ENCODE measurements at places on chromosomes 1 and 21. TPM values are rescaled to one million over a fixed set of nuclear protein-coding genes. Genes with fewer than 3 reads are reported as not detected.

- no peak for DNase-seq
These were observed 2.2 kb downstream of the NFIA start for GRCh38 chr1:61084491-61085031.

The MRPL24 gene
- total RNA-seq, result 68.7 TPM

The RIPPLY3 gene
- not detected for total RNA-seq

- no peak for DNase-seq
These were observed 14.2 kb upstream of the KCNE1 start for GRCh38 chr21:34526241-34526617.

GRCh38 chr1:17196496-17197185, 8.3 kb upstream of the PADI1 start:
- no peak for DNase-seq

GRCh38 chr1:185581961-185582725, 152.0 kb upstream of the HMCN1 start:
- DNase-seq, result no peak

- DNase-seq, result no peak
These were observed 222.4 kb upstream of the ESRRG start for GRCh38 chr1:216945538-216946080.

DNA sequence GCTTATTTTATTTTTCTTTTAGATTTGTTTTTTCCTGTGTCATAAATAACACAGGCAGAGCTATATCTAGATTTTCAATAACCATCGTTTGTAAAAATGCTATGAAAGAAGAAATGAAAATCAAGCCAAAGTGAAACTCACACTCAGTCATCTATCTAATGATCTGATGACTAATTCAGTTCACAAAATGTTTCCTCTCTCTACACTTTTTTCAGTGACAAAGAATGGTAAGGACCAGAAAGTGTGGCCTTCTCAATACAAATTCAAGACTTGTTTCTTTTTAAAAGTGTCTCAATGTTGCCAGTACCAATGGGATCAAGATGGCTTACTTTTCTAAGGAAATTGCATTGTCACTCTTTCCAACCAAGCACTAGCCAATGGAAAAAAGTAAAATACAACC, 282.8 kb upstream of the PKN2 start:
- DNase-seq, result no peak

The HSPB7 gene
- total RNA-seq, result 1.2 TPM

DNA sequence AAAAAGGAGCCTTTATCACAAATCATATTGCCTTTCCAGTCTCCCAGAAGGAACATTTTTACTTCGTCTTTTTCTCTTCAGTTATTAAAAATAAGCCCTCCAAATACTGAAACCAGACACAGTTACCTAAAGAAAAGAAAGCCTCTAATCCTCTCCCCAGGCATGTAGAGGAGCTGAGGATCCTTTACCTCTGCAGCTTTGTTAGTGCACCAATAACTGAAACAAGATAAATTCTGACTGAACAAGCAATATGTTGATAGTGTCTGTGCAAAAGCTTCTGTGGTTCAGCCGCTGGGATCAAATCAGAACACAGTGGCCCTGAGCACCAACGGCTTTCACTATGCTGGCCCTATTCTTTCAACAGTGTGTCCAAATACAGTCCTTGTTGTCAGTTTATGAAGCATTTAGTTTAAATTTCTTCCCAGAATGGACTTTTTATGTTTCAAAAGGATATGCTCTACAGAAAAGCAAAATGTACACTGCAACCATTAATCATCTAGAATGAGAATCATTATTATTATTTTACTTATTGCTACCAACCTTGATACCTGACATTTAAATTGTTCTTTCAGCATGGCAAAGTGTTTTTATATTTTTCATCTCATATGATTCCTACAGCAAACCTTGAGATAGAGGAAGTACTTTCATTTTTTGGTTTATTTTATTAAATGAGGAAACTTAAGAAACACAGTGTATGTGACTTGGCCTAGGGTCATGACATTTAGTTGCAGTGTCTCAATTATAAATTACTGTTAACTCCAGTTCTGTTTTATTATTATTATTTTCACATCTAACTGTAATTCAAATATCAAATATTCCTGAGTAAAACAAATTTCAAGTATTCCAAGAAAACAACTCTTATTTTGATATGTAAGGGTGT, 217.9 kb downstream of the NEGR1 start:
- DNase-seq, result no peak

The LCE2C gene
- not detected for total RNA-seq

The PIGV gene
- 30.8 TPM for total RNA-seq

The PODN gene
- 3.0 TPM for total RNA-seq

DNA sequence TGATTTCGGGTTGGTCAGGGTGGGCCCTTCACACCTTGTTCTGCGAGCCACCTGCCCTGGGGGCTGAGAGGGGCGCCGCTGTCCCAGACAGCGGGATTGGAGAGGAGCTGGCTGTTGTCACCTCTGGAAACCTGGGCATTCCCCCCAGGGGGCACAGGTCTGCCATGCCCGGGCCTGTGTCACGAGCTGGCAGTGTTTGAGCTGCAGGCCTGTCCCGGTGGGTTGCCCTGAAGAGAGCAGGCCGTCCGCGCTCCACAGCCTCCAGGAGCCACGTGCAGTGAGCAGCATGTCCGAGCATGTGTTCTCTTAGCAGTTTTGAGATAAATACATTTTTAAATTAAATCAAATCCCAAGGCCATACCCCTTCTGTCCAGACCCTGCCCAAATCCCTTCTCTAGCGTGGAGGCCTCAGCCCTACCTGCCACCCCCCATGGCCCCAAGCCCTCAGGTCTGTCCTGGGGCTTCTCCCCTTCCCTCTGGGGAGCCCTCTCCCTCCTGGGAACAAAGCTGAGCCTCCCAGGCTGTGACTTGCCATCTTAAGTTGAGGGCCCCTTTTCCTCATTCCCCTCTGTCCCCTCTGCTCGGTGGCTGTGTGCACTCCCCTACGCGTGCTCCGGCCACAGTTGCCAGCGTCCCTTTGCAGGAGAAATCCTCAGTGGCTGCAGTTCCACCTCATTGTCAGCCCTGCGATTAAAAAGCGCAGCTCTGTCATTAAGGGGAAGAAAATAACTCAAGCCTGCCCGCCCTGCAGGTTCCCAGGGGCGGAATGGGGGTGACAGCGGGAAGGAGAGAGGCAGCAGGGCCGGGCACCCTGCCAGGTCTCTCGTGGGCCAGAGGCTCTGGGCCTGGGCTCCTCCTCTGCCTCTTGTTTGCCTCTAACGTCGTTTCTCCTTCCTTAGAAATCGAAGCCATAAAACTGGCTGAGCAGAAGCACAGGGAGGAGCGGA, 26.6 kb downstream of the SLX9 start:
- DNase-seq, result no peak

The FCRL2 gene
- not detected for total RNA-seq

GRCh38 chr1:111702504-111703050, 36.6 kb downstream of the INKA2 start:
- no peak for DNase-seq

The OSBPL9 gene
- total RNA-seq, result 61.1 TPM

The NCMAP gene
- 1.0 TPM for total RNA-seq

- no peak for DNase-seq
These were observed 157.5 kb downstream of the BRINP2 start for GRCh38 chr1:177328251-177328650.

The CRYBG2 gene
- 0.18 TPM for total RNA-seq

DNA sequence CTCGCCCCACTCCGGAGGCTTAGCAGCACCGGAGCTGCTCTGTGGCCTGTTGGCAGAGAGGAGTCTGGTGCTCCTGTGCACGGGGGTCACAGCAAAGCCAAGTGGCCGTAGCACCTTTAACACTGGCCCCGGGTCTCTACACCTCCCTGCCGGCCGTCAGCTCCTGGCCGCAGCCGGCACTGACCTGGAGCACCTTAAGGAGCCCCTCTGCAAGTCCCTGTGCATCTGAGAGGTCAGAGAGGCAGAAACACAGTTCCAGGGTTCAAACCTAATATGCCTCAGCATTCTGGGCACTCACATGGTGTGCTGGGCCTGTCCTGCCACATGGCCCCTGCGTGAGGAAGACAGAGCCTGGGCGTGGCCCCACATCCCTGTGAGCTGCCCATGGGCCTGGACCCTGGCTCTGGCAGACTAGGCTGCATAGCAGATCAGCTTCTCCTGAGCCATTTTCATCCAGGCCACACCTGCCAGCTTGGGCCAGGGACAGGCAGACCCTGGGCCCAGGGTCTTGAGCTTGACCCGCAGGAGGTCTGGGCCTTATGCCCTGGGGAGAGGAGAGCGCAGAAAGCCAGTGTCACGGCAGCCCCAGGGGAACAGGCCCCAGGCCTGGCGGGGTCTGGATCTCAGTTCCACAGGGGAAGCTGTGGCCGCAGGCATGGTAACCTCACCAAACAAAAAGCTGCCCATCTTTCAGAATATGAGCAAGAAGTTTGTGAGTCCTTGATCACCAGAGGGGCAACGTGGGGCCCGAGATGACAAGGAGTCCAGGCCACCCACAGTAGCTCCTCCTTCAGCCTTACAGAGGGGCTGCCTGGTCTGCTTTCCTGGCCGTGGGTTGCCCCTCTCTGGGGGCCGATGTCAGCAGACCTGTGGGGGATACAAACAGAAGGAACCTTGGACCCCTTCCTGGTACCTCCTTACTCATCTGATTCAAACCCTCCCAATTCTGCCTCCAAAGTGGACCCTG, 146.0 kb upstream of the COL6A1 start:
- no peak for DNase-seq

The CYP4B1 gene
- total RNA-seq, result 0.33 TPM

The DMBX1 gene
- not detected for total RNA-seq

- no peak for DNase-seq
These were observed 9.8 kb downstream of the SH3GLB1 start for GRCh38 chr1:86714159-86714558.

The CD1E gene
- total RNA-seq, result not detected

DNA sequence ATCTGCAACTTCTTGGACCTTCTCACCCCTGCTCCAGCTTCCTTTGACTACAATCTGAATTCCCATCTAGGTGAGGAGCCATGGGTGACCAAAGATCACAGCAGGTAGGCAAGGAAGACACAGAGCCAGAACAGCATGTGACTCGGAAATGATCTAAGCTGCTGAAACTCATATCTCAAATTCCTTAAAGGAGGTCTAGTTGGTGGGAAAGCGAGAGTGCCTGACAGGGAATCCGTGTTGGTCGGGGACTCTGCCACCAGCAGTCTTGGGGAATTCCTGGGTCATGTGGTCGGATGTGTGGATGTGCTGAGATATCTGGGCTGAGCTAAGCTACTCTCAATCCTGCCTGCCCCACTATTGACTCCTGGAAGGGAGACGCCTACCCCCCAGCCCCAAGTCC, 3.2 kb upstream of the NUAK2 start:
- DNase-seq, result no peak

The CSF1 gene
- total RNA-seq, result 12.5 TPM

The MARK1 gene
- 0.38 TPM for total RNA-seq

DNA sequence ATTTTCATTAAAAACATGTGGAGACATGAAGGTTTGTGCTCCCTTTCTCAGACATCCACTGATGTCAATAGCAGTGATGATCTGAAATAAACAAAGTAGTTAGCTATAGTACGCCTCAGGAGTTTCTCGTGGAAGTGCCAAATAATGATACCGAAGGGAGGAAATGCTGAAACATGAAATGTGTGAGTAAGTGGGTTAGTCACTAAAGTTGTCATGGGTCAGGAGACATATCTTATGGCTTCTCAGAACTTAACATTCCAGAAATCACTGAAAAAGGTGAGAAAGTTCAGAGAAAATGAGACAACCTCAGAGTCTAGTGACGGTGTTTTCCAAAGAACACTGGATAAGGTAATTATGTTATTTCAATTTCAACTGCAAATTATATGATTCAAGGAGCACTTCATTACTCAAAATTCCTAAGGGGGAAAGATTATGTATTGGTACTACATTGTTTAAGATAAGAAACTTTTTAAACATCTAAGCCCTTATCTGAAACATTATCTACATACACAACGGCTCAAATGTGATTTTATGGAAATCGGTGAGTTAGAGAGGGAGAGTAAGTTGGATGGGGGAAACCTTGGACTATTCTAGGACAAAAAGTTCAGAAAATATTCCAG, 20.6 kb downstream of the NIBAN1 start:
- DNase-seq, result no peak
